ENCODE measurements at places on chromosomes 16 and 17.

DNA sequence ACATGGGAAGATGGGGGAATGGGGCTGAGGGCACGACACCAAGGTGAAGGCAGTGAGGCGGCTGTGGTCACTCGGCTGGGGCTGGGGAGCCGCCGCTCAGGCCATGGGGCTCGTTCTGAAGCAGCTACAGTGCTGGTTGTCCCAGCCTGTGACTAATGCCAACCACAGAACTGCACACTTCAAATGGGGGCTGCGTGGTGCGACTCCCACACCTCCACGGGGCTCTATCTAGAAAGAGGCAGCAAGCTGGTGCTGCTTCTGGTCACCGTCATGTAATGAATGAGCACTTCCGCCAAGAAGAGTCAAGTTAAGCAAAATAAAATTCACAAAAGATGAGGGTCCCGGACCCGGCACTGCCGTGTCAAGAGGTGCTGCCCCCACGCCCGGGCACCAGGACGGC, 20.0 kb downstream of the GALNS start:
- no peak for DNase-seq

DNA sequence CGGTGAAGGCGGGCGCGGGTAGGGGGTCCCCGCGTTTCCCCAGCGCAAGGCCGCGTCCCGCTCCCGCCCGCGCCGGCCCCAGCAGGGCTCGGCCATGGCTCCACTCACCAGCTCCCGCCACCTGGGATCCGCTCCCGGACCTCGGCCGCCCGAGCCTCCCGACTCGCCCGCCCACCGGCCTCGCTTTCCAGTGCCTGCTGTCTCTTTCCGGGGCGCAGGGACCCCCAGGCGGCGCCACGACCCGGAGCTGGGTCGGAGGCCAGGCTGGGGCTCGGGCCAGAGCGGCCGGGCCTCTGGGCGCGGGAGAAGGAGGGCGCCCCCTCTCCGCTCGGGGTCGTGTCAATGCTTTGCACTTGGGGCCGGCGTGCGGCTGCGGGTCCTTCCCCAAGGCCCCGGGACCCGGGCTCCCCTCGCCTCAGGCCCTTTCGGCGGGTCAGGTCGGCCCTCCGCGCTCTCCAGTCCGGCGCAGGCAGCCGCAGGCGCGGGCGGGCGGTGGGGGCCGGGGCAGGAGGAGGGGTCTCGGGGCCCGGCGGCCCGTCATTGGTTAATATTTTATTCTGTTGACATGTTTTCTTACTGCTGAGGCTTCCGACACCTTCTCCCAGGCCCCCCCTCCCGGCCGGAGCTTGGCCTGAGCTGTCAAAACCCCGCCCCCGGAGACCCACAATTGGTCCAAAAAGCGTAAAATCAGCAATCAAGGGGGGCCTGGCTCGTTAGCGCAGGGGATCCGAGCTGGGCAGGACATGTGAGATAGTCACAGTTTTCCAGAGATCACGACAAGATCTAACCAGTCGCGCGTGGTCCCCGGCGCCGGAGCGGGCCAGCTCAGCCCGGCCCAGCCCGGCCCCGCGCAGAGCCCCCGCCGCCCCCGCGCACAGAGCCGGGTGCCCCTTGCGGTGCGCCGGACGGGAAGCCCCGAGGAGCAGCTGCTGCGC, at the start of gene TBX2:
Gene TBX2, plus strand, starts transcription at position 713 of the 935 bp plus-strand sequence. CDS start 334 bp downstream, outside the sequence.
- DNase-seq: no peak

DNA sequence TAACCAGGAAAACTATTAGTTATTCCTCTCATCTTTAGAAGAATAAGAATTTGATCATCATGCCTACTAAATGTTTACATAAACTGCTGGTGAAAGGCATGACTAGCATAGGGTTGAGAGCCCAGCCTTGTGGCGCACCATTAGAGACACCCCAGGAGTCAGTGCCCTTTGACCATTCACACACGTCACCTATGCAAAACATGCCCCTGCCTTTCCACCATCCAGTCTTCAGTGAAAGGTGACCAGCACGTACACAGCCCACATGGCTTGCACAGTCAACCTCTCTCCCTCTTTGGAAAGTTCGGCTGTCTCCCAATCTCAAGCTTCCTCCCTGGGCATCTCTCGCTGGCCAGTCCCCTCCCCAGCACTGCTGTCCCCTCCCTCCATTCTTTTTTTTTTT, 150.3 kb downstream of the ENGASE start:
- no peak for DNase-seq

DNA sequence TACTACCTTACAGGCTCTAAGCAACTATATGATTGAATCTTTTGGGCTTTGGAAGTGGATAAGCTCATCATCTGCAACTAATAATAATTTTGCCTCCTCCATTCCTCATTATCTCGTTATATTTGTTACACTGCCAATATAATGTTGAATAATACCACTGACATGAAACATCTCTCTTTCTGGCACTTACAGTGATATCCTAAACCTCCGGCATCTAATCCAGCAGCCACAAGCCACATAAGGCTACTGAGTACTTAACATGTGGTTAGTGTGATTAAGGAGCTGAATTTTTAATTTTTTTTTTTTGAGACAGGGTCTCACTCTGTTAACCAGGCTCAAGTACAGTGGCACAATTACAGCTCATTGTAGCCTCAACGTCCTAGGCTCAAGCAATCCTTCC, 9.6 kb downstream of the CDC42EP4 start:
- DNase-seq: no peak

- no peak for DNase-seq
Observed at GRCh38 chr17:64767269-64767997, 105.3 kb upstream of the SMURF2 start.

GRCh38 chr16:90031186-90031930, 12.1 kb upstream of the DBNDD1 start:
- no peak for DNase-seq

- DNase-seq: no peak
Observed at GRCh38 chr17:42566215-42566882, 551 bp upstream of the MLX start.

- DNase-seq: no peak
Observed at GRCh38 chr16:17224879-17225281, 245.9 kb downstream of the XYLT1 start.

DNA sequence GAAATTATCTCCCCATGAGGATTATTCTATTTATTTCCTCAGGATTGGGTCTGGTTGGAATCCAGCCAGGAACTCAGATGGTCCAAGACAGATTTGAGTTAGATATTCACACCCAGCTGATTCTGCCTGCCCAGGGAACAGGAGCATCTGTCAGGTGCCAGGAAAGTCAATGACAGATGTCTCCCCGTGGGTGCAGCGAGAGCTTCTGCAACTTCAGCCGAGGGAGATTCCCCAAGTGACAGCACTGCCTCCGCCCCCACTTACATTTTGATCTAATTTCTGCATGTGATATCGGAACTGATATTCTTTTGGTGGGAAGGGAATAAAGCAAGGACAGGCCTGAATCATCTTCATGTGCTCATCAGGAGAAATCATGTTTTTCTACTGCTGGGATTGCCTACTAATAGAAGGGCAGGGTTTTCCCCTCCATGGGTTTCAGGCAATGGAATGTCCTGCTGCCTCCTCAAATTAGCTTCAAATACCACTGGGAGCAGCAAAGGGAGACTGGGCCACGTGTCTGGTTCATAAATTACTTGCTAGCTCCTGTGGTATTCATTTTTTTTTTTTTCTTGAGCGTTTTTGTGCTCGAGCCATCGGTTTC, 15.7 kb upstream of the DHX8 start:
- no peak for DNase-seq

GRCh38 chr17:55285340-55286301, 20.9 kb downstream of the HLF start:
- DNase-seq: no peak

GRCh38 chr16:83308414-83308813, 499.4 kb upstream of the HSBP1 start:
- no peak for DNase-seq

DNA sequence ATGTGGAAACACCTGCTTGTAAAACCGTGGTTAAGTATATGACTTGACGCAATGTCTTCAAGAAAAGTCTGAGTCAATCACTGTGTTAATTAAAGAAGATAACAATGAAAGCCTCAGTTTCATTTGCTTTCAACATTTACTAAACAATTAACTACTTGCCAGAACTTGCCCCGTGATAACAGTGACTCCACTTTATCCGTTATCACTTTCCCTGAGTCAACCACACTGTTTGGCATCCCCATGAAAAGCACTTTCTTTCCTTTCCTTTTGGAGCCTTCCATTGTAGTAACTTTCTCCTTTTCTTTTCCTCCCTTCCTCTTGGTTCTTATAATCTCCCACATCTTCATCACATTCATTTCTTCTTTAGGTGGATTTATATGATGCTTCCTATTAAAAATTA, 435.1 kb upstream of the GOT2 start:
- no peak for DNase-seq

DNA sequence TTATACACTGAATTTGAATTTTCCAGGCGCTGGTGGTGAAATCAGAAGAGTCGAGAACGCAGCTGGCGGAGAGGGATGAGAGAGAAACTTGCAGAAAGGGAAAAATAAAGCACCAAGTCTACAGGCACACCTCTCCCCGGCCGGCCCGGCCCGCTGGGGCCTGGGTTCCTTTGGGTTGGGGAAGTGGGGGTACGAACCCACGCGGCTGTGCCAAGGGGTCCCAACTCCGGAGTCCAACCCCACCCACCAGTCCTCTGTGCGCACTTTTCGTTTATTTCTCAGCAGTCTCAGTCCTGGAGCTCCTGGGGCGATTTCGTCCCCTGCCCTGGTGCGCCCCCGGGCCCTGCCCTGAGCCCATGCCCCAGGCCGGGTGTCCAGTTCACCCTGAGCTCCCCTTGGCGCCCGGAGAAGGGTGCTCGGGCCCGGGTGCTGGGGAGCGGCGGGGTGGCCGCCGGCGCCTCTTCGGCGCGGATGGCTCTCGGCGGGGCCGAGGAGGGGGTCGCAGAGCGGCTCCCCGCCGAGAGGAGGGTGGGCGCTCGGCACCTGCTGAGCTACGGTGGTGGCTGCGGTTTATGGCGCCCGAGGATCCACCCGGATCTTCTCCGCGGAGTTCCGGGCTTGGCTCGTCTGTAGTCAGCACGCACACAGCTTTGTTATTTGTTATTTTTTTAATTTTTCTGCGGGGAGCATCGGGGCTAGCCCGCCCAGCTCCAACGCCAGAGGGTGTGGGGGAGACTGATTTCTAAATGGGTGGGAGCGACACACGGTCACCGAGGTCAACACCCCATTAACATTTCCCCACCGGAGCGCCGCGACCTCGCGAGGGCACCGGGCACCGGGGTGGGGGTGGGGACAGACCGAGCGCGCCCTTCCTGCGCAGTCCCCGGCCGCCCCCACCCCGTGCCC, 15.7 kb upstream of the CBX8 start:
- no peak for DNase-seq

- no peak for DNase-seq
Observed at GRCh38 chr17:7248796-7249195, 2.7 kb downstream of the CTDNEP1 start.

DNA sequence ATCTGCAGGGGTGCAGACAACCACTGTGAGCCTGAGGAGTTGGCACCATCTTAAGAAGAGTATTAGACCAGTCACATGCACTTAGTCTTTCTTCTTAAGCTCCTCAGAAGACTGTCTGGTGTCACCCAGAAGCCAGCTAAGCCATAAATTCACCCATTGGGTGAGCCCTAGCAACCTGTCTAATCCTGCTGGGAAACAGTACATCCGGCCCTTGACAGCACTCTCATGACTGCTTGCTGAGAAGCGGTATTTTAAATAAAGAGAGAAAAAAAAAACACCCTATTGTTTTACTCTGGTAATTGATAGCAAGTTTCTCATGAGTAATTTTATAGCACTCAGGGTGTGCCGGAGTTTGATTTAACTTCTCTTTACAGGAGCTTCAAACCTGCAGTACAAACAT, 134.7 kb downstream of the SOX9 start:
- DNase-seq: no peak

- no peak for DNase-seq
Observed at GRCh38 chr17:19508577-19508867, 25.1 kb upstream of the SLC47A1 start.

- no peak for DNase-seq
Observed at GRCh38 chr17:82947051-82947991, 107.5 kb upstream of the ZNF750 start.

DNA sequence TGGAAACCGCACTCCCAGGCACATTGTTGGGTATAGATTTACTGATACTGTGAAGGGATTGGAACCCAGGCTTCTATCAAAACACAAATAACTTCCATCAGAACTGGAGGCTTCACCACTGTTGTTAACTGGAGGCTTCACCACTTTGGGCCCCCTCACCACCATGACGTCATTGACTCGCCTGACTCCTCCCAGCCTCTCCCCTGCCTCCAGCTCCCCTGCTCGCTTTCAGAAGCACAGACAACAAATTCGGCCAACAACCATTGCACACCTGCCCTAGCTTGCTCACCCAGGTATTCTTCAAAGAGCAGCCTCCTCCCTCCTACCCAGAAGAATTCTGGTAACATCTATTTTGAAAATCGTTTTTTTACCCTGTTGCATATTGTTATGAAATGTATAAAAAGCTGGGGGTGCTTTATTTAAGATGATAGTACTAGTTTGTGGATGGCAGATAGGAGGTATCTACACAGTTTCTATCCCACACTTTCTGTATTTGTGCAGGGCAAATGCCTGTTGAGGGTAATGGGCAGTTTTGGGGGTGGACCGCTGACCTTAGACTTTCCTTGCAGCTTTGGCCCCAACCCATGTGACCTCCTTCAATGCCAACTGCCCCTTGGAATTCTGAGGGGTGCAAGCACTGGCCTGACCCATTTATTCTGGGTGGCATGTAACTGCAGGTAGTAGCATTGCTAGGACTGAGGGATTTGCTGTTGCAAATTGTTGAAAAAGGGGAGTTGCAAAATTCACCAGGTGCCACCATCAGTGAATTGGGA, 54.1 kb downstream of the HLF start:
- no peak for DNase-seq

GRCh38 chr16:3729161-3730112, 12.1 kb upstream of the TRAP1 start:
- DNase-seq: no peak

GRCh38 chr17:10777890-10778289, 26.0 kb downstream of the TMEM238L start:
- no peak for DNase-seq

DNA sequence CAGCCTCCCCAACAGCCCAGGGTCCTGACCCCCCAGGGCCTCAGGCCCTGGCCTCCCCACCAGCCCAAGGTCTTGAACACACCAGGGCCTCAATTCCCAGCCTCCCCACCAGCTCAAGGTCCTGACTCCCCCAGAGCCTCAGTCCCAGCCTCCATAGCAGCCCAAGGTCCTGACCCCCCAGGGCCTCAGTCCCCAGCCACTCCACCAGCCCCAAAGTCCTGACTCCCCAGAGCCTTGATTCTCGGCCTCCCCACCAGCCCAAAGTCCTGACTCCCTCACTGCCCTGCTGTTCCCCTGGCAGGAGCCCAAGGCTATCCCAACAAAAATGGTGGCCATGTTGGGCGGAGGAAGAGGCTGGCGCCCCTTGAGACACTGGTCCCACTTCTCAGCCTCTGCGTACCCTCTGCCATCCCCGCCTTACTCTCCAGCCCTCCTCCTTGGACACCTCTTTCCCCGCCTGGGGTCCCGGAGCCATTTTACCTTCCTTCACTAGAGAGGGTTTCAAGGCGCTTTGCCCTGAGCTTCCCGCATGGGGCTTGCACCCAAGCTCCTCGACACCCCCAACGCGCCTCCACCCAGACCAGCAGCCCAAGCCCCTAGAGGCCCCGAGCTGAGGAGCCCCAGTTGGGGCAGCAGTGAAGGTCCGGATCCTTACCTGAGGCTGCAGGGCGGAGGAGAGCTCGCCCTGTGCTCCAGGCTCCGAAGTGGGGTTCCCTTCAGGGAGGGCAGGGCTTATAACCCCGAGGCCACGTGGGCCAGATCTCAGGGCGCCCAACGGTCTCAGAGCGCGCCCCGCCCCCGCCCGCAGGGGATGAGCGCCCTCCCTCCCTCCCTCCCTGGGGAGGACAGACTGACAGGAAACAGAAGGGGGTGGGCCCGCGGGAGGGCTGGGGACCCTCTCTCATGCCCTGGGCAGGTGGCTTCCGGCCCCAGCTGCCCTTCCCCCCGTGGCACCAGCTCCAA, 3.5 kb upstream of the TSPOAP1 start:
- peak; percentile 88 for DNase-seq
